ENCODE measurements at places on chromosomes 6 and 20. TPM values are rescaled to one million over a fixed set of nuclear protein-coding genes. Genes with fewer than 3 reads are reported as not detected.

DNA sequence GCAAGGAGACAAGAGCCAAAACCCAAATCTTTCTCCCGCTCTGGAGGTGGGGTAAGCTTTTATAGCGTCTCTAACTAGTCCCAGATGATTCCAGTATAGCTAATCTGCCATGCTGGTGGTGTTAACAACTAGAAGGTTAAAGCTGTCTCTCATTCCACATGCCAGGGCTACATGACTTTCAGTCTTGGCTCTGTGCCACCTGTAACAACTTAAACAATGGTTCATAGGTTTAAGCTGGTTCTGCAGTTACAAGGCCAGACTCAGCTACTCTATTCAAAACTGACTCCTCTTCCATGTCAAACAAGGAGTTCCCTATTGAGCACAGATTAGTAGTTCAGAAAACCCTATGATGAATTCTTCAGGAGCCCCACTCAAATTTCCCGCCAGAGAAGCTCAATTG is 128.9 kb downstream of the ELOVL4 start:
- no peak for DNase-seq

- peak; percentile 71 for DNase-seq
Observed at GRCh38 chr6:159151266-159151855, 17.8 kb upstream of the FNDC1 start.

- DNase-seq = no peak
Observed at GRCh38 chr20:18738055-18738454, 75.5 kb upstream of the SCP2D1 start.

- DNase-seq = no peak
Observed at GRCh38 chr20:2729791-2730190, 37.2 kb downstream of the EBF4 start.

Gene POPDC3
- 5.2 TPM for total RNA-seq
